Activated CD8-positive, alpha-beta memory T cell treated with anti-CD3 and anti-CD28 coated beads, Interleukin-2, amount 10 ng/mL, durations not matched to agents 7 days and 5 days (primary cell): ENCODE measurements at places on chromosomes 7 and 10. TPM values are rescaled to one million over a fixed set of nuclear protein-coding genes. Genes with fewer than 3 reads are reported as not detected.
A peak's percentile ranks its signal among the peaks of the same experiment; 100 is the strongest.

The CH25H gene
- not detected for total RNA-seq

The REPIN1 gene
- total RNA-seq = 51.4 TPM

The PAX4 gene
- not detected for total RNA-seq

The SFMBT2 gene
- 69.0 TPM for total RNA-seq

The PON1 gene
- not detected for total RNA-seq

The SMKR1 gene
- 5.3 TPM for total RNA-seq

The CHST15 gene
- total RNA-seq = 0.09 TPM

The SPACDR gene
- total RNA-seq = 3.8 TPM

The UNC5B gene
- total RNA-seq = not detected

DNA sequence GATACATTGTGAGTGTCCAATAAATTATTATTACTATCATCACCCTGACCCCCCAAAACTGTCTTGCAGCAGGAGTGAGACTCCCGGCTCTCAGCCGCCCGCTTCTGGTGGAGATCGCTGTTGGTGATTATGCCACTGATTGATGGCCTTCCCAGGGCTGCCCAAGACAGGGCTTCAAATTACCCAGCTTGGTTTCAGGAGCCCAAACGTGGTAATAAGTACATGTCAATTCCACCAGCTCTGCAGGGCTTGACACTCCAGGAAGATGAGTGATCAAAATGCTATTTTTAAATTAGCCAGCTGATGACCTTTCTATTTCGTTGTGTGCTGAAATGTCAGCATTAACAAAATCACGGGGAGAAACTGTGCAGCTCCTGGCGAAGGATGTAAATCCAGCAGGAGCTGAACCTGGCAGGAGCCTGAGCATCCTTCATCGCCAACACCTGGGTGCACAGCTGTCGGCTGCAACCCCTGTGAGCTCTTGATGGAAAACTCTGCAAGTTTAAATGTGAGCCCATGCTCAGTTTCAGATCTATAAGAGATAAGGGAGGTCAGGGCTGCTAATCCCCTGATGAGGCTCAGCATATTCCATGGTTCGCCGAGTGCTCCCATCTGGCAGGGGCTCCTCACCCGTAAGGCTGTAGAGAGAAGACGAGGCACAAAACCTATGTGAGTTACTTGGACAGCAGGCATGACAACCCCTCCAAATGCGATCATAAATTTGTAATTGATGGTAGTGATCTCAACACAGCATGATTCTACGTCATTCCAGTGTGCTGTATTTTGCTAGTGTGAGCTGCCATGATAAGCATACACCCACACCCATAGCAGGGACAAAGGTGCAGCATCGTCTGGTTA, 446.3 kb downstream of the TCERG1L start:
- H3K4me1 ChIP-seq = no peaks in the 10 kb centered on the region
- H3K27ac ChIP-seq = no peak overlapping the region
- H3K4me3 ChIP-seq = no peak overlapping the region
- DNase-seq = no peak
- no peaks in the 10 kb centered on the region for H3K36me3 ChIP-seq

DNA sequence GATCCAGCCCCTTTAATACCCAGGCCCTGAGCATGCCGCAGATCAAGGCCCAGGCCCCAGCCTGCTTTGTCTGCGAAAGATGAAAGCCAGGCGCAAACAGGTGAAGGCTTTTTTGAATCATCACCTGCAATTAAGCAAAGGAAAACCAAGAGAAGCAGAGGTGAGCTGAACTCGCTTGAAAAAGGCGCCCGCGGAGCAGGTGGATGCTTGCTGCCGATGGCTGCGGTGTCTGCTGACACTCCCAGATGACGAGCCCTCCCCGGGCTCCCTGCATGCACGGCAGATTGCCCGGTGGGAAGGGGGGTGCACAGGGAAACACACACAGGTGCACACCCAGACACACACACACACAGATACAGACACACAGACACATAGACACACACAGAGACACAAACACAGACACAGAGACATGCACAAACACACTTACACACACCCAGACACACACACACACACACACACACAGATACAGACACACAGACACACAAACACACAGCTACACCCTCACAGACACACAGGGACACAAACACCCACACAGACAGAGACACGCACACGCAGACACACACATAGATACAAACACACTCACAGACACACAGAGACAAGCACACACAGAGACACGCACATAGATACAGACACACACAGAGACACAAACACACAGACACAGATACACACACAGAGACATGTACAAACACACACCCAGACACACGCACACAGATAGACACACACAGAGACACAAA, 142.6 kb upstream of the RNF32 start:
- no peaks in the 10 kb centered on the region for H3K27me3 ChIP-seq
- H3K36me3 ChIP-seq = no peaks in the 10 kb centered on the region
- no peak overlapping the region for H3K4me3 ChIP-seq
- no peak overlapping the region for H3K27ac ChIP-seq
- no peaks in the 10 kb centered on the region for H3K4me1 ChIP-seq
- no peak for DNase-seq

DNA sequence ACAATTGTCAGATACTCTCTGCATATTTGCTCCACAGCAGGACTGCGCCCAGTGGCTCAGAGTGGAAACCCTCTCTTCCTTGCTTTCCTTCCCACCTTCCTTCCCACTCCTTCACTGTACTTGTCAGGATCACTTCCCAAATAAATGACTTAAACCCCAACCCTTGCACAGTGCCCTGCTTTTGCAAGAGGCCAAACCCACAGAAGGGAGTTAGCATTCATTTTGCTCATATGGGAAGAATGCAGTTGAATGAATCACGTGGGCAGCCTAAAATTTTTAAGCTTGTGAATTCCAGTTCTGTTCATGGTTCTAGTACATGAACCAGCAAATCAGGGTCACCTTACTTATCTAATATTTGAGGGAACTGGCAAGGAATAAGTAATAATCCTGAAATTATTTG, 47.7 kb upstream of the SFMBT2 start:
- H3K4me3 ChIP-seq = no peak overlapping the region
- DNase-seq = no peak
- no peaks in the 10 kb centered on the region for H3K4me1 ChIP-seq
- no peak overlapping the region for H3K27ac ChIP-seq

DNA sequence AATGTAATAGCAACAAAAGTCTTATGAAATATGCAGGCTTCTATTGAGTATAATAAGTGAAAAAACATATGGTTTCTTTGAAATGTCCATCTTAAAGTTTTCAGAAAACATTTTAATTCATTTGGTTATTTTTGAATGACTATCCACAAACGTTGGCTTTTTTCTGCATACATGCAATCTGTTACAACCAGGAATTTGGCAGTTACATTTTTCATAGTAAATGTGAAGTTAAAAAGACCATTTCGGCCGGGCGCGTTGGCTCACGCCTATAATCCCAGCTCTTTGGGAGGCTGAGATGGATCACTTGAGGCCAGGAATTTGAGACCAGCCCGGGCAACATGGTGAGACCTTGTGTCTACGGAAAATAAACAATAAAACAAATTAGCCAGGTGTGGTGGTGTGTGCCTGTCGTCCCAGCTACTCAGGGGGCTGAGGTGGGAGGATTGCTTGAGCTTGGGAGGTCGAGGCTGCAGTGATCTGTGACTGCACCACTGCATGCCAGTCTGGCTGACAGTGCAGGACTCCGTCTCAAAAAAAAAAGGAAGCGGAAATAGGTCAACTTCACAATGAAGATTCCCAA, 73.9 kb upstream of the NMT2 start:
- peaks cover 6% of the 10 kb centered on the region for H3K27me3 ChIP-seq
- no peak overlapping the region for H3K4me3 ChIP-seq
- no peaks in the 10 kb centered on the region for H3K36me3 ChIP-seq
- H3K27ac ChIP-seq = no peak overlapping the region
- DNase-seq = no peak

GRCh38 chr10:49335364-49335972, 36.5 kb downstream of the C10orf71 start:
- DNase-seq = peak; percentile 56
- H3K27ac ChIP-seq = peak overlapping the region; percentile 82
- H3K4me3 ChIP-seq = no peak overlapping the region
- H3K36me3 ChIP-seq = peaks cover 16% of the 10 kb centered on the region
- peaks cover 16% of the 10 kb centered on the region for H3K4me1 ChIP-seq

GRCh38 chr10:130354976-130355795, 219.0 kb downstream of the GLRX3 start:
- H3K27ac ChIP-seq = no peak overlapping the region
- no peaks in the 10 kb centered on the region for H3K36me3 ChIP-seq
- H3K27me3 ChIP-seq = no peaks in the 10 kb centered on the region
- H3K4me1 ChIP-seq = no peaks in the 10 kb centered on the region
- H3K4me3 ChIP-seq = no peak overlapping the region
- no peak for DNase-seq

DNA sequence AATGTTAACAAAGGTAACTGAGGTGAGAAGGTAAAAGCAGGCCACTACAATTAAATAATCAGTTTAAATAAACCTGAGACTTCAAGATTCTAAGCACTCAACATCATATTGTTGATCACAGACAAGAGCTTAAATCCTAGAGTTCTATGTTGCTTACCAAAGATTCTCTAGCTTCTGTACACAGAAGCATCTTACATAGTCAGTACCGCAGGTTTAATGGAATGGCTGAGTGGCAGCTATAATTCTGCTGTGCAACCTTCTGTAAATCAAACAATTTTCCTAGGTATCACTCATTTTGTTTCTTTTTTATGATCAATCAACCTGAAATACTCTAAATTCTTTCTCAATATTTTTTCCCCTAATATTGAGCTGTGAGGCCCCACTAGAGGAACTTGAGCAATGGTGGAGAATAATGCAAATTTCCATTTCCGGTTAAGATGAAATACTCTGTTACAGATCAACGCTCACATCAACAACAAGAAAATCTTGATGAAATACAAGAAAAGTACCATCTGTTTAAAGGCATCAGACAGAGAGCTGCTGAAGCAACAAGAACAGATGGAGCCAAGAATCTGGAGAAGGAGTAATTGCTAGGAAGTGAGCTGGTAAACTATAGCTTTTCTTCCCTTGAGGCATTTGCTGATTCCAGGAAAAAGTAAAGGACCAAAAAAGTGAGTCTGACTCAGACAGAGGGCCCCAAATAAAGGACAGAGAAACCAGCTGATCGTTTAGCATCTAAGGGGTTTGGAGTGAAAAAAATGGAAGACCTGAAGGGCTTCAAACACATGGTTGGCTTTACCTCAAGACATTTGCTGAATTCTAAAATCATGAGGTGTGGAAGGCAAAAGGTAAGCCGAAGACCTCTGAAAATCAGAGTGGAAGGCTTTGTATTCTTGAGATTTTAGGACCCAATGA, 22.6 kb downstream of the PNPLA8 start:
- no peak overlapping the region for H3K27ac ChIP-seq
- H3K4me3 ChIP-seq = no peak overlapping the region
- no peaks in the 10 kb centered on the region for H3K4me1 ChIP-seq
- no peak for DNase-seq

DNA sequence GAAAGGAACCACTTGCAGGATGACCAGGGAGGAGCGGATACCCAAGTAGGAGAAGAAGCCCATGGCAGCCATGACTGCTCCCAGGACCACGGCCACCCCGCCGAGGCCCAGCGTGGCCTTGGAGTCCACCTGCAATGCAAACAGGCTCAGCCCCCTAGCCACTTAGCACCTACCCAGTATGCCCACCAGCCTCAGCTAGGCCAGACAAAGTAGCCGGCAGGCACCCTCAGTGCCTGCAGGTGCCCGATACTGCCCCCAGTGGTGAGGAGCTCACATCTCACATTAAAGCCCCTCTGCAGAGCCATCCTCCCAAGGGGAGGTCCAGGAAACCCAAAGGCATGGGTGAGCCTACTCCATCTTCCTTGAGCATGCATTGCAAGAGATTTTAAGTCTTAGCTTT, 6.6 kb downstream of the NPC1L1 start:
- no peaks in the 10 kb centered on the region for H3K27me3 ChIP-seq
- H3K36me3 ChIP-seq = no peaks in the 10 kb centered on the region
- H3K4me3 ChIP-seq = no peak overlapping the region
- H3K27ac ChIP-seq = no peak overlapping the region
- peak; percentile 62 for DNase-seq

DNA sequence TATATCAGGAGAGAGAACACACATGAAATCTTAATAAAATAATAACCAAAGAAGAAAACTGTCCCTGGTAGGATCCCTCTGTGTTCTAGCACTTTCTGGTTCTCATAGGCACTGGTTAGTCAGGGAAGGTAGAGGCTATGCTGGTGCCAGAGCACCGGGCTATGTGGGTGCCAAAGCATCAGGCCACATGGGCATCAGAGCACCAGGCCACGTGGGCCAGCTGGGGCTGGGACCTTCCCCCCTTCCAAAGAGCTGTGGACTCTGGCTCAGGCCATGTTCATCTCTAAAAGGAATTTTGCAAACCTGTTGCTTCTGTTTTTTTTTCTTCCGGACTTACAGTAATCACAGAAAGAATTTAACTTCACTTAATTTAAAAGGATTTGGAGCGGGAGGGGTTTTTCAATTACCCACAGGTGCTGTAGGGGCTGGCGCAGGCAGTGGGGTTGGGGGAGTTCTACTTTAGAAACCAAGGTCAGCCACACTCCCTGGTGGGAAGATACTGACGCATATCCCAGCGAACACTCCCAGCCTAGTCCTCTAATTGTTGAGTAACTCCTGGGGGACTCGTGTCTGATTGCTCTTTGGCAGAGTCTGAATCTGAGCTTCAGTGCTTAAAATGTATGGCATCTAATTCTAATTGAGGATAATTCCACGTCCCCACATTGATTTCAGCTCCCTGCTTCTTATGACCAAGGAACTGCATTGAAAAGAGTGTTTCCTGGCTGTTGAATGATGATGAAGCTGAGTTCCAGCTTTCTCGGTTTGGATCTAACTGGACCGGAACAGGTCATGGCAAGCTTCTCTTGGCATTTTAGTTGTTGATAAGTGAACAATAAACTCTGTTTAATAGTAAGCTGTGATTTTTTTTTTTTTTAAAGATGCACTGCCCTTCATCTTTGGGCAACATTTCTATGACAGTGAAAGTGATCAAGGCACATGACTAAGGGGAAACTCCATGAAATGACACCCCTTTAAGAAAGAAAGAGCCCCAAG, 110.7 kb upstream of the FZD8 start:
- no peak overlapping the region for H3K27ac ChIP-seq
- H3K4me3 ChIP-seq = no peak overlapping the region
- H3K36me3 ChIP-seq = no peaks in the 10 kb centered on the region
- no peaks in the 10 kb centered on the region for H3K4me1 ChIP-seq

- no peak overlapping the region for H3K4me3 ChIP-seq
- no peaks in the 10 kb centered on the region for H3K36me3 ChIP-seq
- H3K27me3 ChIP-seq = peaks cover 16% of the 10 kb centered on the region
- H3K27ac ChIP-seq = no peak overlapping the region
Observed at GRCh38 chr10:78528749-78529204, 495.1 kb downstream of the RPS24 start.

DNA sequence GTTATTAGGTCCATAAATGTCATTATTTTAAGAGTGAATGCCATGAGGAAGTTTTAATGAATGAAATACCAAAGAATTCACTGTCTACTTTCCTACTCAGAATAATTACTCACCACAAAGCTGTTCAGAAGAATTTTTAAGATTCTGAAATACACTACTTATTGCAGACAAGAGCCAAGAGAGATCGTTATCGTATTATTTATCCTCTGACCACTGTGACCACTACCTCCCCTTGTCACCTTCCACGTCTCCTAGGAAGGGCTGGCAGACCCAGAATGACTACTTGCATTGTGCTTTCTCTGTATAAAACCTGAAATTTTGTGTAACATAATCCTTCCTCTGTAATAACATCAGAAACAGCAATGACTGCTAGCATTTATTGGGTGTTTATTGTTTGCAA, 81.9 kb downstream of the ABCB5 start:
- H3K27ac ChIP-seq = no peak overlapping the region
- no peak for DNase-seq
- no peaks in the 10 kb centered on the region for H3K4me1 ChIP-seq
- no peaks in the 10 kb centered on the region for H3K36me3 ChIP-seq
